NCI-H1930 (cell line): ENCODE measurements at places on chromosomes 5 and 9.
A peak's percentile ranks its signal among the peaks of the same experiment; 100 is the strongest.

- DNase-seq: no peak
Observed at GRCh38 chr9:118674942-118675341, 694.3 kb downstream of the BRINP1 start.

- no peak for DNase-seq
Observed at GRCh38 chr5:930866-931265, 38.2 kb downstream of the TRIP13 start.

DNA sequence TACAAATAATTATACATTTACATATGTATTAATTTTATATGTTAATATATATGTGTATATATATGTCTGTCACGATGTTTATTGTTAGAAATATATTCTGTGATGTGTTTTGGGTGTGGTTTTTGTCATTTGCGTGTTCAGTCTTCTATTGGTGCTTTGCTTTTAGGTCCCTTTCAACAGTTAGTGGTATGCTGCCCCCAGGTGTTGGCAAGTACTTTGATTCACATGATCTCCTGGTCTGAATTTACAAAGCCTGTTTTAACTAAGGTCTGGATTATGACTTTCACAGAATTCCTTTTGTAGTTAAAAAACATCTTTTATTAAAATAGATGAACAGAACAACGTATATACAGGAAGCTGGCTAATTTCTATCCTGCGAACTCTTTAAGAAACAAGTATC, 271.5 kb downstream of the CCDC171 start:
- DNase-seq: no peak

DNA sequence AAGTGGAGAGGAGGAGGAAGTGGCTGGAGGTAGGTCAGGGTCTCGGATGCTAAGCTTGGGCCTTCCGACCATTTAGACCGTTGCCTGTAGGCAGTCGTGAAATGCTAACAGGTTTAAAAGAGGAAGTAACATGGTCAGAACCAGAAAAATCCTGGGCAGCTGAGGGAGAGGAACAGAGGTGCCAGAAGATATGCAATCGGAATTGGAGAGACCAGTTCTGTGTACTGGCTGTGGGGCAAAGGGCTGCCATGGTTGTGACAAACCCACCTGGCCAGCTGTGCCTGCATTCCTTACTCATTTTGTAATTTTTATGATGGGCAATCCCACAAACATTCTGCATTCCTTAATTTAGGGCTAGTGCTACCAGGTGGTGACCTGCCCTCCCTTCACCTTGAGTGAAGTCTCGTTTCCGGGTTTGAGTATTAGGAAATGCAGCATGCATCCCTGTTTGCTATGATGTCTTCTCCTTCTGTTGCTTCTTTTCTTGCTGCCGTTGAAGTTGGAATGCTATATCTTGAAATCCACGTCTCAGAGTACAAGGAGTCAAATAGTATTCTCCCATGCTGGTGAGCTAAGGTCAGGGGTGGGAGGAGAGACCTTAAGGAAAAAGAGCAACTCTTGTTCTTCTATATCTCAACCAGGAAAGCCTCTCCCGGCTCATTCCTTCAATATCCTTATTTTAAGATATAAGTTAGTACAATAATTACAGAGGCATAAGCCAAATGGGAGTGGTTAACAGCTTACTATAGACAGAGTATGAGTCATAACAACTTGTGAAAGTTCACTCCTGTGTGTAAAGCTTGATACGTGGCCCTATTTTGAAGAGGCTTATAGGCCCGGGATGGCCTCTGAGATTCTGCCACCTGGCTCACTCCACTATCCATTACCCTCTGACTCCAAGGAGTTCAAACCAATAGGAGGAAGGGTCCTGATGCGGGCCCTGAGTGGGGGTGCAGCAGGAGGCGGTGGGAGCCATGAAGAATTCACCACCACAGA, 37.0 kb downstream of the B4GALT1 start:
- no peak for DNase-seq

DNA sequence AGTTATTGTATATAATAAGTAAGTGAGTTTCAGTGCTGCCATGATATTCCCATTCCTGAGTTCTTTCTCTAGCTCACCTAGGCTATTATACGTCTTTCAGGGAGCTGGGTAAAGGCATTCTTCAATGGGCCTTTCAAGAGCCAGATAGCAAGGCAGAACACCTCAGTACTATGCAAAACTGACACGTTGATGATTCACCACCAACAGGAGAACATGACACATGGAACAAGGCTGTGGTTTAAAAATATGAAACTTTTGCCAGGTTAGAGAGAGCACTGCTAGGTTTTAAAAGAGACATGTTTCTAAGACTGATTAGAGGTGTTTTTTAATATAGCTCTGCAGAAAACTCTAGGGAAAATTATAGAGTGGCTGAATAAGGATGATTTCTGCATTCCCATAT, 95.9 kb downstream of the UGCG start:
- no peak for DNase-seq

GRCh38 chr5:132814503-132815294, 1.6 kb downstream of the SOWAHA start:
- DNase-seq: no peak

GRCh38 chr9:99299211-99300102, 77.4 kb downstream of the SEC61B start:
- no peak for DNase-seq

- DNase-seq: no peak
Observed at GRCh38 chr5:60545551-60545950, 154.4 kb downstream of the DEPDC1B start.

- no peak for DNase-seq
Observed at GRCh38 chr5:33892620-33893137, 889 bp upstream of the ADAMTS12 start.

DNA sequence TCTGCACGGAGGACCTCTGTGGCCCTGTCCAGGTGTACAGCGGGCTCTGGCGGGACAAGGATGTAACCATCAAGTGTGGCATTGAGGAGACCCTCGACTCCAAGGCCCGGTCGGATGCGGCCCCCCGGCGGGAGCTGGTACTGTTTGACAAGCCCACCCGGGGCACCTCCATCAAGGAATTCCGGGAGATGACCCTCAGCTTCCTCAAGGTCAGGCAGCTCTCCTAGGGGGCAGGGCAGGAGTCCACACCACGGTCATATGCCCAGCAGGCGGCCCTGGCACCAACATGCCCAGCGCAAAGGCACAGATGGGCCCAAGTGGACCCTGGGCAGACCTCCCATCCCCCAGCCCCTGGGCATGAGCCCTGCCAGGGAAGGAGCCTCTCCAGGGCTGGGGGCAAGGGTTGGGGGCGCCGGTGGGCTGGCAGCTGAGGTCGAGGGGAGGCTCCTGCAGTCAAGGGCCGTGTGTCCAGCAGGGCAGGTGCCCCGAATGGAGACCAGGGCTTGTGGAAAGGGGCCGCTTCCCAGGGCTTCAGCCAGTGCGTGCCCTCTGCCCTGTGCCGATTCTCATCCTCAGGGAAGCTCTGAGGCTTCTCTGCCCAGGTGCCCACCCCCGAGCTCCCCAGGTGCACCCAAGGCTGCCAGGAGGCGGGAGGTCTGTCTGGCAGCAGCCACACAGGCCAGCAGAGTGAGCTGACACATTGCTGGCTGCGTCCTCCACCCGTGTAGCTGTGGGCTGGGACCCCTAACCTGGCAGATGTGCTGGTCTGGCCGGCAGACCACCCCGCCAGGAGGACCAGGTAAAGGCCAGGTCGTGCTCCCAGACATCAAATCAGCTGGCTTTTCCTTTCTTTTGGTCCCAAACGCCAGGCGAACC, 10.0 kb downstream of the DIPK1B start:
- no peak for DNase-seq

DNA sequence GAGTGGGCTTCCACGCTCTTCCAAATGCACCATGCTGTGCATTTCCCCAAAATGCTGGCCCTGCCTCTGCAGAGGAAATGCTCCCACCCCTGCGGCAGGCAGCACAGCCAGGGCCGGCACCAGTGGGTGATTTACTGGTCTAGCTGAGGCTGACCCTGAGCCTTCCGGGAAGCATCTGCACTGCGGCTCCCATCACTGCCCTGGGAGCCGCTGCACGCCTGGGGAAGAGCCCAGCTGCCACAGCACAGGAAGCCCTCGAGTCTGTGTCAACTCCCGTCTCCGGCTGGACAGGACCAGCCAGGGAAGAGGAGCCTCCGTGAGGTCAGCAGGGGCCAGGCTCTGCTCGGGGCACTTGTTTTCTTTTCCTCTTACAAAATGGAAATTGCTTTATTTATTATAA, 25.1 kb upstream of the EEIG1 start:
- no peak for DNase-seq

GRCh38 chr5:68482199-68482598, 266.6 kb downstream of the PIK3R1 start:
- no peak for DNase-seq

- DNase-seq: no peak
Observed at GRCh38 chr5:72525816-72526215, 18.6 kb upstream of the ZNF366 start.

GRCh38 chr5:176862330-176862995, 36.7 kb downstream of the HK3 start:
- DNase-seq: no peak

DNA sequence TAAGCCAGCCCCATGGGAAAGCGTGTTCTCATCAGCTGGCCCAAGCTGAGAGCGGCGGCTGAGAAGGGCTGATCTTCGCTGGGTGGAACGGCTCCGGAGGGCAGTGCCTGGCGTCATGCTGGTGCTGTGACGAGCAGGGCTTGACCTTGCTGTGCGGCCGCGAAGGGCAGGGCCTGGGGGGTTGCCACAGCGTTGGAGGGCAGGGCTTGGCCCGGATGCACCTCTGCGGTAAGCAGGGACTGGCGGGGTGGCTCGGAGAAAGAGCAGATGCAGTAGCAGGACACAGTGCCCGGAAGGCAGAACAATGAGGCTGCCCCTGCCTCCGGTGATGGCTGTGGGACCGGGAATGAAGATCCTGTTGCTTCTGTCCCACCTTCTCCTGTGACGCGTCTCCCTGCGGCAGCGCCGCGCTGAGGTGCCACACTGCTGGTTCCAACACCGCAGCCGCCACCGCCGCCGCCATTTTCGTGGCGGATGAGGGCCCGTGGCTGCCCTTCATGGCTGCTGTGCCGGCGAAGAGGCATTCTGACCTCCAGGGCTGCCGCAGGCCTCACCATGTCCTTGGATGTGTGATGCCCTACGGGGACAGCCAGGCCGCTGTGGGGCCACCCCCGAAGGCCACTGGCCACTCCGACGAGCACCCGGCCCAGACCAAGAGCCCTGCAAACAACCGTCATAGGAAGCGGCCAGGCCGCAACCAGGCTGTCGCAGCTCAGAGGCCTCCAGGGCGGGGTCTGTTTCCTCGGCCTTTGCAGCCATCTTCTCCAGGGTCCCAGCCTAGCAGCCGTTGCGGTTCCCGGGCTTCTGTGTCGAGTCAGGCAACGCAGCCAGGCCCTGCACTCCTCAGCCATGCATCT, 890.5 kb upstream of the CTNND2 start:
- DNase-seq: no peak

- no peak for DNase-seq
Observed at GRCh38 chr5:176736931-176737745, 73.2 kb upstream of the UNC5A start.

DNA sequence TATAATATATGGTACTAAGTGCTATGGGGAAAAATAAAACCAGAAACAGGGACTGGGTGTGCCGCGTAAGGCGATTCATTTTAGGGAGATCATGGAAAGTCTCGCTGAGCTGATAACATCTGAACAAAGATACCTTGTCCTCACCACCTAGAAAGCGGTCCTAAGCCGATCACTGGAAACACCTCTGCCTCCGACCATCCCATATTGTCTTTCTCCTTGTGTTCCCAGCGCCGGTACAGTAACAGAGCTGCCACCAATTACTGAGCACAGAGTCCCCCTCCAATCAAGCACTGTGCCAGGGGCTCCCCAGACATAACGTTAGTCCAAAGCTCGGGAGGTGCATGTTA, 704 bp downstream of the CCDC112 start:
- no peak for DNase-seq

DNA sequence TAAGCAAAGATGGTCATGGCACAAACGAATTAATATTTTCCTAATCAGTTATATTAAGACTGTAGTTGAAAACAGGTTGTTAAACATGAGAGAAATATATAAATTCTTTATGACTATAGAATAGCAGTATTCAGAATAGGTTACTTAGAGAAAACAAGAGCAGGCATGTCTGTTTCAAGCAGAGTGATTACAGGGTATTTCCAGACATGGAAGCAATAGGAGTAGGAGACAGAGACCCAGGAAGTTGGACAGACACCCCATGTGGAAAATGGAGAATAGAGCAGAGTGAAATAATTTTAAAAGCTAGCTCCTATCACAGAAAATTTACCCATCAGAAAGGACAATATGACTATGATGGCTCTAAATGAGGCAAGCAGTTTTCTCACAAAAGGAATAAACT, 111.5 kb downstream of the IZUMO3 start:
- DNase-seq: no peak

DNA sequence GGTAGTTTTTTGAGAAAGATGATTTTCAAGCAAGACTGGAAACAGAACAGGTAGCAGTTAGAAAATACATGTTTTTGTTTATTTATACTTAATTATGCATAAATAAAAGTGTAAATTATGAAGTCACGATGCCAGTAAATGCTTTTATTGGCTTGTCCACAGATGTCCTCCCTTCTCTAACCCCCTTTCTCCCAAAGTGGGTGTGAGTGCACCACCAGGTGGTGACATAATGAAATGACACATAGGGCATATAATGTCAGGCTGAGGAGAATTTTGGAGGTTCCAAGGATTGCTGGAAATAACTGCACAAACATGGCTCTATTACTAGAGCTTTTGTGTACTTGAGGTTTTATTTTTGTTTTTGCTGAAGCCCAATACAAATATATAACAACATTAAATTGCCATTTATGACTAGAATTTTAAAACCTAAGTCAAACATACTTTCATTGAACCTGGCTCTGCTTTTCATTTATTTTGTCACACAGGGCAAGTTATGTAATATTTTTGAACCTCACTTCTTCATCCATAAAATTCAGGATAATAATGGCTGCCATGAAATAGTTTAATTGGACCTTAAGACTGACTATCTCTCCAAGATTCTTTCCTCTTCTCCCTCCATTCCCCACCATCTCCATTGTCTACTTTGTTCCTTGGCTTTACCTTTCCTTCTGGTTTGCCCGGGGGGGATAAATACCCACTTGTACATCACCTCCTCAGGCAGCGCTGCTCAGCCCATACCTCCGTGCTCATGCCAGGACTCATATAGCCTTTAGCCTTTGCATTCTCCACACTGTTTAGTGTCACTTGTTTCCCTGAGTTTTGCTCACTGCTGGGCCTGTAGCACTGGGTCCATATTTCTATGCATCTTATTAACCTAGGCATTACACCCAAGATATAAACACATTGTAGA, 168.8 kb downstream of the PDE4D start:
- no peak for DNase-seq

GRCh38 chr5:53059281-53059680, 50.3 kb downstream of the MOCS2 start:
- DNase-seq: no peak

- no peak for DNase-seq
Observed at GRCh38 chr5:62315376-62316175, 9.6 kb downstream of the KIF2A start.

- DNase-seq: no peak
Observed at GRCh38 chr5:42760426-42760825, 3.8 kb downstream of the CCDC152 start.

- no peak for DNase-seq
Observed at GRCh38 chr5:171743436-171744076, 42.1 kb upstream of the SMIM23 start.

GRCh38 chr9:99445371-99445891, 223.3 kb downstream of the SEC61B start:
- no peak for DNase-seq

GRCh38 chr5:157088342-157088990, 20.4 kb downstream of the HAVCR2 start:
- DNase-seq: no peak

GRCh38 chr5:60722416-60722815, 22.4 kb upstream of the DEPDC1B start:
- peak; percentile 75 for DNase-seq
